Activated CD4-positive, alpha-beta T cell treated with anti-CD3 and anti-CD28 coated beads, Interleukin-2, Interleukin-6, amounts not matched to agents 100 ng/mL and 50 ng/mL, durations not matched to agents 16 hours and 8 hours (primary cell): ENCODE measurements at places on chromosomes 11 and 22.
A peak's percentile ranks its signal among the peaks of the same experiment; 100 is the strongest.

DNA sequence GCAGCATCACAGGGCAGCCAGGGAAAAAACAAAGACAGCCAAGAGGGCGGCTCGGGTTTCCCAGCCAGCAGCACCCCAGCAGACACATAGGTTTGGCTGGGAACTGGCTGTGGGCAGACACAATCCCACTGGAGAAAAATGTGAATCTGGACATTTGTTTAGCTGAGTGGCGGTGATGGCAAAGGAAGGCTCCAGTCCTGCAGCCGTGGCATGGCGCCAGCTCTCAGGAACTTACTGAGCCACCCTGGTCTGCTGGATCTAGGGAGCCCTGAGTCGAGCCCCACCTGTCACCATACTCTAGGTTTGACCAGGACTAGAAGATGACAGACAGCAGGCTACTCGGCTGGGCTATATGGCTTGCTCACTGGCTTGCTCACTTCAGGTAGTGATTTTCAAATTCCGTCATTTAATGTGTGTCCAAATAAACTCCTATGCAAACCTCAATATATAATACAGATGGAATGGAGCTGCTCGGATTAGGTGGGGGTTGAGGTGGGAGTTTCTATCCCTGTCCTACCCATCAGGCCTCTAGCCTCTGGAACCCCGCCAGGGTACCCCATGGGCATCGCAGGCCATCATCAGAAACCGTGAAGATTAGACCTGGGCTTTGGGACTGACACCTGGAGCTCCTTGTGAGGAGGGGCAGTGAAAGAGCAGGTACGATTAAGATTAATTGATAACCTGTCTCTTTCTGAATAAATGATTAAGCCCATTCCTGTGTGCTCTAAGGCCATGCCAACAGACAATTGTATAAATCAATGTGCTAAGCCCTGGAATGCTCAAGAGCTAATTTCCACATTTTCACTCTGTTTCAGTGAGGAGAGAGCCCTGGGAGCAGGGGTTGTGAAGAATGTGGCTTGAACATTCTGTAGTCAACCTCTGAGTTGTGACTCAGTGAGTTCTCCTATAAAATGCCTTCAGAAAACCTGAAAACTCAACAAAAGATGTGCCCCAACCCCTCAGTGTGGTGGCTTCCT lies 42.5 kb downstream of the GALNT18 start:
- DNase-seq: no peak

DNA sequence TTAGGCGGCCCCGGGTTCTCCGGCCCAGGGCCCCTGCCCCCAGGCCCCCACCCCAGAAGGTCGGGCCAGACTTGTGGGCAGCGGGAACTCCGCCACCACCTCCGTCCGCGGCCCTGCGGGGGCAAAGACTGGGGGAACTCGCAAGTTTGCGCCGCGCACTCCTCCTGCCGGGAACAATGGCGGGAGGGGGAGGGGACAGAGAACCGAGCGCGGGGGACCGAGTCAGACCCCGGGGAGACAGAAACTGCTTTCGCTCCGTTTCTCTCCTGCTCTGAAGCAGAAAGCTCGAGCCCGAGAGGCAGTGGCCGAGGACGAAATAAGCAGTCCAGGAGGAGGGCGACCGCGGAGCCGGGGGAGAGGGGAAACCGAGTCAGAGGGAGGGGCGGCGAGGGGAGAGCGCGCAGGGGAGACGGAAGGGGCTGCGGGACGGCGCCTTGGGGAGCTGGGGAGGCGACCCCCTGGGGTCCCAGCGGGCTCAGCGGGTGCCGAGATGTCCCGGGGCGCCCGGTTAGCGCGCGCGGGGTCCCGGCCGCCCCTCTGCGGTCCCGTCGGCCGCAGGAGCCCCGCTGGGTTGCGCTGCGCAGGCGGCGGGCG lies 555 bp downstream of the TP53I11 start:
- peak; percentile 12 for DNase-seq

DNA sequence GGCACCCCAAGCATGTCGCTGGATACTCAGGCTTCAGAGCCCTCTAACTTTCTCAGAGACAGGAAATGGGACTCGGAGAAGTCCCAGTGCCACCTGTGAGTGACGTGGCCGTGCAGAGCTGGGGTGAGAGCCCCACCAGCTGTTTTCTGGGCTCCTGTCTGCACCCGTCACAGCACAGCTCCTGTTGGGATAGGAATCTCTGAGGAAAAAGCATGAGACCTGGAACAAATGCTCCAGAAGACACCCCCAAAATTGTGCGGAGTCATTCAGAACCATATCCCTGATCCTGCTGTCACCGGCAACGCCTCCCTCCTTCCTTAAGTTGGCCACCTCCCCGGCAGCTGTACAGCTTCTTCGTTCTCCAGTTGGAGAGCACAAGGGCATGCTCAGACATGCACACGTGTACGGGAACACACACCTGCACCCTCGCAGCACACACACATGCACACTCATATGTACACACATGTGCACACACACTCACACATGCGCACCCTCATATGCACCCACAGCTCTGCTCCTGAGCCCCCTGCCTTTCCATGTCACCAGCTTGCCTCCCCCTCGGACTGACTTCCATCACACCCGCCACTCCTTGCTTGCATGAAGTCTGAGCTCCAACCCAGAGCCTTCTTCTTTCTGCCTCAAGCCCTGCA lies 1430.0 kb downstream of the BRD1 start:
- no peak for DNase-seq

GRCh38 chr11:134753771-134754520 lies 341.9 kb upstream of the B3GAT1 start:
- DNase-seq: no peak

- no peak for DNase-seq
These were observed 13.5 kb downstream of the SPTBN2 start for GRCh38 chr11:66715346-66716085.

GRCh38 chr11:125692887-125693286 lies 12.2 kb upstream of the ACRV1 start:
- DNase-seq: no peak

GRCh38 chr11:12958986-12959385 lies 50.1 kb upstream of the RASSF10 start:
- DNase-seq: no peak

DNA sequence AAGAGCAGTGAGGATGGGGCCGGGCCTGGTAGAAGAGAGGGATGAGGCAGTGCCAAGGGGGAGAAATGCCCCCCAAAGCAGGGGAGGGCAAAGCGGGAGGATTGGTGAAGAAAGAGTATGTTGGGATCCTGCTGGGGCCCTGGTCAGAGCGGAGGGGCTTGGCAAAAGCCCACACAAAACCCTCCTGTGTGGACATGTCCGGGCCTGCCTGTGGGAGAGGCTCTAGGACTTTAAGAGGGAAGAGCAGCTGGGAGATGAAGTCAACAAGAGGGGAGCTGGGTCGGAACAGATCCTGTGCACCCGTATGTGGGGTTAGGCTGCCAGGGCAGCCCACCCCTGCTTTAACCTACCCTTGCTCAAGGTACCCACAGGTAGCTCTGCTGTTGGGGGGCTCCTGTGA lies 25.8 kb downstream of the ART5 start:
- DNase-seq: no peak

- DNase-seq: no peak
These were observed 46.6 kb downstream of the CELF1 start for GRCh38 chr11:47506373-47506772.

DNA sequence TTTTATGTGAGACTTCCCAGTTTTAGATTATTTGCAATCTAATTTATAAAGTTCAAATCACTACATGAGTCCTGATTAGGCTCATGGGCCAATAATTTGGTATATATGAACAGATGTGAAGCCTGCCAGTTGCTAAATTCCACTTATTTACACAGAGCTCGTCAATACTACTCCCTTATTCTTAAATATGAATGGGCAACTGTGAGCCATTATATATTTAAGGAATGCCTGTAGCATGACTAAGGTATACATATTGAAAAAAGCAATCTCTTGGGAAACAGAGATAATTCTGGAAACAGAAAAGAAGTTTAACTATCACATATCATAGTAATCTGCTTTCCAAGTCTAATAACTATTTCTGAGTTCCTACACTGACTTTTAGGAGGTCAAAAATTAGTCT lies 27.0 kb downstream of the RBMXL2 start:
- no peak for DNase-seq

GRCh38 chr11:32436751-32437494 lies 1.6 kb upstream of the WT1 start:
- DNase-seq: no peak

DNA sequence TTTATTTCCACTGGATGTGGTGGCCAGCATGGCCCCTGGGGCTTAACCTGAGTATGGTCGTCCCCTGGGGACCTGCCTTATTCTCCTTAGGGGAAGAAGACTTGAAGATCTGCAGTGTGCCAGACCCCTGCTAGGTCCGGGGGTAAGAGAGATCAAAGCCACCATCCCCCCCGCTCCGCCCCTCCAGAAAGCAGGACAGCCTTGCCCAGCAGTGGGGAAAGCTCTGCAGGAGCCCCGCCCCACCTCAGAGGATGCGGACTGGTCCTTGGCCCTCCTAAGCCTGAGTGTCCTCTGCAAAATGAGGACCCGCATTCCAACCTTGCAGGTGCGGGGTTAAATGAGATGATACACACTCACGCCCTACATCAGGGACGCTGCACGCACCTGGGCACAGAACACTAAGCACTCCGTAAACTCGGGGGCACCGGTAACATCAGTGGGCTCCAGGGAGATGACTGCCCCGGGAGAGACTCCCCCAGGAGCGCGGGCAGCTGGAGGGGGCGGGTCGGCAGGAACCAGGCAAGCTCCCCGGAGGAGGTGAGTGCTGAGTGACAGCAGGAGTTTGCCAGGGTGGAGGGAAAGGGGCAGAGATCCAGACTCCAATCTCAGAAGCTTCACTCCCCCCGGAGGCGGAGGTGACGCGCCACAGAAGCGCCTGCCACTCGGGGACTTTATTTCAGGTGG lies 564 bp upstream of the ANO1 start:
- no peak for DNase-seq

DNA sequence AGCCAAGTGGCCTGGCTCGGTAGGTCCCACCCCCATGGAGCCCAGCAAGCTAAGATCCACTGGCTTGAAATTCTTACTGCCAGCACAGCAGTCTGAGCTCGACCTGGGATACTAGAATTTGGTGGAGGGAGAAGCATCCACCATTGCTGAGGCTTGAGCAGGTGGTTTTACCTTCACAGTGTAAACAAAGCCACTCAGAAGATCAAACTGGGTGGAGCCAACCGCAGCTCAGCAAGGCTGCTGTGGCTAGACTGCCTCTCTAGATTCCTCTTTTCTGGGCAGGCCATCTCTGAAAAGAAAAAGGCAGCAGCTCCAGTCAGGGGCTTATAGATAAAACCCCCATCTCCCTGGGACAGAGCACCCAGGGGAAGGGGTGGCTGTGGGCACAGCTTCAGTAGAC lies 22.3 kb upstream of the OR5B21 start:
- DNase-seq: no peak

GRCh38 chr11:47185305-47186075 lies 744 bp downstream of the PACSIN3 start:
- DNase-seq: no peak

- DNase-seq: no peak
These were observed 129.3 kb upstream of the DDI1 start for GRCh38 chr11:103907136-103907535.

GRCh38 chr11:73579641-73580434 lies 18.1 kb downstream of the FAM168A start:
- no peak for DNase-seq

DNA sequence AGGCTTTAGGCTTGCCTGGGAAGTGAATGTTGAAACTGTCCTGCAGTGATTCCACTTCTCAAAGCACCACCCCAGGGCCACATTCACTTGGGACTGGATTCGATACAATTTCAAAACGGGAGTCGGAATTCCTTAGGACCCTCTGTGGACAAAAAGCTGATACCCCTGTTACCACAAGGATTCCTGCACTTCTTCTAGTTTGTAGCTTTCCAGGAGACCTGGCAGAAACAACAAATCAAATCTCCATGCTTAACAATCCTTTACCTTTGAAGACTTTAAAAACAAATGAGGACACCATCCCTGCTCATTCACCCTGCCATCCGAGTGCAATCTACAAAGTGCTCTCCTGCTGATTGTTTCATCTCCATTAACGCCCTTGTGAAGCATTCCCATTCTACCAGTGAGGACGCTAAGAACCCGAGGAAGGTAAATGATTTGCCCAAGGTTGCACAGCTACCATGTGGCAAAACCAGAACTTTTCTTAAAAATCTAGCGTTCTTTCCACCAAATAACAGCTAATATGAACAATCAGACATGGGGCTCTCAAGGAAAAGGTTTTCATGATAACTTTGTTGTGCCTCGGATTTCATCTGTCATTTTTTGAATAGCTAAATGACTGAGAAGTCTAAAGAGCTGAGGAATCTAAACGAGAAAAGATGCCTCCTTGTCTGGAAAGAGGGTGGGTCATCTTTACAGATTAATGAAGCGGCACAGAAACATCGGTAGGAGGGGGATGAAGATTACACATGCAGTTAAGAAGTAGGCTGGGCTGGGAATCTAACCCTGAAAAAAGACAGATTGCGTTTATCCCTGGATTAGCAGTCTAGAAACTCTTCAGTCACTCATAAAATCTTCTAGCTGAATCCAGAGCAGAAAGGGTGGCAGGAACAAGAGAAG lies 720 bp upstream of the MPZL2 start:
- DNase-seq: no peak

- DNase-seq: no peak
These were observed 351.9 kb downstream of the ETS1 start for GRCh38 chr11:128235426-128235825.

DNA sequence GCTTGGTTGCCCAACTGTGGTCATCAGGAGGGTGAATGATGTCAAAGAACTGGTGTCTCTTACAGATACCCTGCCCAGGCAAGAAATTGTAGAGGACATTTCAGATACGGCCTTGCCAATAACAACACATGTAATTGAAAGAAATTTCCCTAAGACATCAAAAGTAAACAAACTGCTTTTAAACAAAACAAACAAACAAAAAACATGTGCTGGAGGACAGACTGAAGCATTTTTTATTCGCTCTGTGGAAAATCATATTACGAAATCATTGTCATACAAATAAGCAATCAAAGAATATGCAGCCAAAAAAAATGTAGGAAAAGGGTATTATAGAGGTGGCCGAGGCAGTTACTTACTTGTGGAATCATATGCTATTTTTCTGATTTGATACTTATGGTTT lies 52.1 kb upstream of the MYEOV start:
- no peak for DNase-seq

DNA sequence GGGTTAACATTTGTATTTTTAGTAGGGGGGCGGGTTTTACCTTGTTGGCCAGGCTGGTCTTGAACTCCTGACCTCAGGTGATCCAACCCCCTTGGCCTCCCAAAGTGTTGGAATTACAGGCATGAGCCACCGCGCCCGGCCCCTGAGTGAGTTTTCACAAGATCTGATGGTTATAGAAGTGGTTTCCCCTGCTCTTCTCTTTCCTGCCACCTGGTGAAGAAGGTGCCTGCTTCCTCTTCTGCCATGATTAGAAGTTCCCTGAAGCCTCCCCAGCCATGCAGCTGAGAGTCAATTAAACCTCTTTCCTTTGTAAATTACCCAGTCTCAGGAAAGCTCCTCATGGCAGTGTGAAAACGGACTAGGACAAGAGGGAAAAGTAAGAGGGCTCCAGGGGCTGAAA lies 259.1 kb upstream of the PLET1 start:
- no peak for DNase-seq

DNA sequence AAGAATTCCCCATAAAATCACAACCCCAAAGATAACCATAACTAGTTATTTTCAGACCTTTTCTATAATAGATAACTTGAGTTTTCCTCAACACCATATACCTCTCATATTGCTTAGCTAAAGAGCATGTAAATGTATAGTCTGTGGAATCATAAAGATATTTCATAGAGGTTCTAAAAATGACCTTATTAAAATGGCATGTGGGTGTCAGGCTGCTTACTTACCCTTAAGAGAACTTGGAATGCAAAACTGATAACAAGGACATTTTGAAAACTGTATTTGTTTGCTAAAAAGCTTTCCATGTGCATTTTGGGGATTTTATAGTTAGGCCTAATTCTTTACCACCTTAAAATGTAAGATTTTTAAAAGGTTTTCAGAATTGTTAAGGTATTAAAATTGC lies 4.7 kb downstream of the SIK2 start:
- DNase-seq: no peak
